ENCODE measurements at places on chromosomes 3 and 15.

- no peak for DNase-seq
Observed at GRCh38 chr3:63945558-63946096, 33.4 kb upstream of the SCAANT1 start.

DNA sequence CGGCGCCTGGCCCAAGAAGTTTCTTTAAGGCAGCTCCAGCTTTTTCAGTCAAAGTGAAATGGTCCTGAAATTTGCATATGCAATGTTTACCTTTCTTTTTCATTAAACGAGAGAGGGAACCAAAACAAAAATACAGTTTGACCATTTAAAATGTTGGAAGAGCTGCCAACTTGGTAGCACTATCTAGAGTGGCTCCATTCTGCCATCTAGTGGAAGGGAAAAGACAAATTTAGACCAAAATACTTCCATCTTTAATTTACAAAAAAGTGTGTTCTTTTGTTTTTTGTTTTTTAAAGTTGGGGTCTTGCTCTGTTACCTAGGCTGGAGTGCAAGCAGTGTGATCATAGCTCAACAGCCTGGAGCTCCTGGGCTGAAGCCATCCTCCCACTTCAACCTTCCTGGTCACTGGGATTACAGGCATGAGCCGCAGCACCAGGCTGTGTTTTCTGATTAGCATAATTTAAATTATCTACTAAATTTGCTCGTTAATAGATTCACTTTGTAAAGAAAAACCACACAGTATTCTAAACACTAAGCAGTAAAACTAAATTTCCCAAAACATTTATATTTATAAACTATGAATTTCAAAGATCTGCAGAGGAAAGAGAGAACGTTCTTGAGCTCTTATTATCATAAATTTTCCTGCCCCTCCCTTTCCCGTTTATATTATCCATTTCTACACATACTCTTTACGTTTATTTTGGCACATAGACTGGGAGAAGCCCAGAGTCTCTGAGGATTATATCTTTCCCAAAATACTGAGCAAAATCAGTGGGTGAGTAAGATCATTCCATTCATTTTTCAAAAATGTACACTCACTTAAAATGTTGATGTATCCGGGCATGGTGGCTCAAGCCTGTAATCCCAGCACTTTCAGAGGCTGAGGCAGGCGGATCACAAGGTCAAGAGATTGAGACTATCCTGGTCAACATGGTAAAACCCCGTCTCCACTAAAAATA lies 15.4 kb upstream of the RFC4 start:
- DNase-seq: no peak

DNA sequence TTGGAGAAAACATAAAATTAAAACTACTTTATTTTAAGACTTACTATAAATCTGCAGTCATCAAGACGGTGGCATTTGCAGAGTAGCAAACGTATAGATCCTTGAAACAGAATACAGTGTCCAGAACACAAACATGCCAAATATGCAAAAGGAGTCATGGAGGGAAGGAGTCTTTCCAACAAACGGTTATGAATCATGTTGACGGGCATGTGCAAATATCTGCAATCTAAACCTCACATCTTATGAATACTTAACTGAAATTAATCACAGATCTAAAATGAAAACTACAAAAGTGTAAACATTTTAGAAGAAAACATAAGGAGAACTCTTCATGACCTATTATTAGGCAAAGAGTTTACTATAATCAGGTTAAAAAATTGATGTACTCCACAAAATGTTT lies 69.4 kb downstream of the TFRC start:
- DNase-seq: no peak

DNA sequence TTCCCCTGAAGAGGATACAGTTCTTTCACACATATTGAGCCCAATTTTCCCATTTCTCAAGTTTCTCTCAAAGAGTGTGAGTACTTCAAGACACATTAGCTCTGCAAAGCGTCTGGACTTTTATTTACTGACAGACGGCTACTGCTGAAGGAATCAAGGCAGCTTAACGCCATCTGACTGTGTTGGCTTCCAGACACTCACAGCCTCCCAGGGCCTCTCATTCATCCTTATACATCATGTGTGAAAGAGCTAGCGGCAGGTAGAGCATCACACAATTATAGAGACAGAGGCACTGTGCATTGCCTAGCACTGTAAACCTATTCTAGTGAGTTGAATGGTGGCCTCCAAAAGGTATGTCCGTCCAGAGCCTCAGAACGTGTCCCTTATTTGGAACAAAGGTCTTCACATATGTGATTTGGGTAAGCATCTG lies 284.1 kb upstream of the STT3B start:
- DNase-seq: no peak

DNA sequence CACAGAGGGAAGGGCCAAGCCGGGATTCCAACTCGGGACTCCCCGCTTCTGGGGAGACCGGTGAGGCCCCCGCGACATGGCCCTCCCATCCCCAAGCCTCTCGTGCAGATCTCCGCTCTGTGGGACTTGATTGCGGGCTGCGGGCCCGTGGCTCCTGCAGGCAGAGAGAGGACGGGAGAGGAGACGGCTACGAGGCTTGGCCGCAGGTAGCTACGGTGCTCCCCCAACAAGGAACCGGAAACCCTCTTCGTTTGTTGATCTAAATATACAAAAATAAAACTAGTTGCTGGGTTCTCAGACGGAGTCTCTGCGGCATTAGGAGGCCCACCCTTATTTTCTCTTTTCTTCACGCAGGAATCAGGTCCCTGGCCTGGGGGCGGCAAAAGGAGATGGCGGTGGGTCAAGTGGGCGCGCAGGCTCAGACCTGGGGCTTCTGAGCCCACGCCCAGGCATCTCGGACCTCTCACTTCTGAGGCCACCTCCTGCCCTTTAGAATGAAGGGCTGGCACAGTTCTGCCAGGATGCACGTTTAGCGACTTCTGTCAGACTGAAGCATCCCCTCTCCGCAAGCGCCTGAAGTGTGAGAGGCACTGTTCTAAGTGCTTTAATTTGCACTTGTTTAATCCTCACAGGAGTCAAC lies 10.9 kb downstream of the GNB5 start:
- no peak for DNase-seq

- no peak for DNase-seq
Observed at GRCh38 chr15:74995182-74995778, at the start of gene SCAMP5. Gene SCAMP5, plus strand, starts transcription at chr15:74995563. Its CDS starts 16,277 bp downstream, at chr15:75011840.

- no peak for DNase-seq
Observed at GRCh38 chr15:99958426-99959097, 225.3 kb upstream of the LYSMD4 start.

DNA sequence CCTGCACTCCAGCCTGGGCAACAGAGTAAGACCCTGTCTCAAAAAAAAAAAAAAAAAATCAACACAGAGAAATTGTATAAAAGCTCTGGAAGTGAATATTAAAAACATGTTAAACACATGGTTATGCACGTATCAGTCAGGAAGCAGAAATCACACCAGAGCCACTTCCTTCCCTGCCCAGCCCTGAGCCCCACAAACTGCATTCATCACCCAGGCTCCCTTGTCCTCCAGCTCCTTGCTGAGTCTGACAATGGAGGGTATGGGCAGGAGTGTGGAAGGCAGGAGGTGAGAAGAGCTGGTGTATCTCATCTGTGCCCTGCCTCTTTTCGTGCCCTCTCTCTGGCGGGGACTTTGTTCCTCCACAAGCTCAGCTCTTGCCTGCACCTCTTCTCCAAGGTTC lies 12.1 kb upstream of the LOXL1 start:
- DNase-seq: no peak

DNA sequence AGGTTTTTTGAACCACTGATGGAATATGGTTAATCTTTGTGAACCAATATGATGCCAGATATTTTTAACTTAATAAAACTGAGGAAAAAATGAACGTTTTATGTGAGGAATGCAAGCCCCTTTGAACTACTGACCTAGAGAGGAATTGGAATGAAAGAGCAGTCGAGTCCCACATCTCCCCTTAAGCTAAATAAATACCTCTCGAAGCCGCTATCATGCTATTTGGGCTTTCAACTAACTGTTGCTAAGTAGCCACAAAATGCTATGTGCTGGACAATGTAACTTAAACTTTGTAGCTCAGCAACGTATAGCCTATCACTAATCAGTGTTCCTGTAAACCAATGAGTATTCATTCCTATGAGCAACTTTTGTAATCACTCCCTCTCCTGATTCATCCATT lies 1037.2 kb downstream of the SQOR start:
- no peak for DNase-seq

DNA sequence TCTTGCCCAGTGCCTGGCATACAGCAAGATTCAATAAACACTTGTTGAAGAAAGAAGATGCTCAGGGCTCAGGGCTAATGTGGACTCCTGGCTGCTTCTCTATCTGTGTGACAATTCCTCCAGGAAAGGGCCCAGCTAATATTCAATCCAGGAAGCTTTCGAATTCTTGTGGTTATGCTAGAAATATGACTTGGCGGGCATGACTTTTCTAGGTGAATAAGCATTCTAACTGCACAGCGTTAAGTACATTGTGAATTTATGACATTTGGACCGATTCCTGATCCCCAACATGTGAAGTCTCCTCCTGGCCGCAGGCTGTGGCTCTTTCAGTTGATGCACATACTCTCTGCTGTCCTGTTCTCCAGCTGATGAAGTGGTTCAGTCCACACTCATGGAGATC lies 117.0 kb downstream of the IMPG2 start:
- no peak for DNase-seq

GRCh38 chr3:32596282-32596908 lies 25.7 kb upstream of the DYNC1LI1 start:
- no peak for DNase-seq

GRCh38 chr3:174220775-174221554 lies 638.2 kb upstream of the NAALADL2 start:
- DNase-seq: no peak

DNA sequence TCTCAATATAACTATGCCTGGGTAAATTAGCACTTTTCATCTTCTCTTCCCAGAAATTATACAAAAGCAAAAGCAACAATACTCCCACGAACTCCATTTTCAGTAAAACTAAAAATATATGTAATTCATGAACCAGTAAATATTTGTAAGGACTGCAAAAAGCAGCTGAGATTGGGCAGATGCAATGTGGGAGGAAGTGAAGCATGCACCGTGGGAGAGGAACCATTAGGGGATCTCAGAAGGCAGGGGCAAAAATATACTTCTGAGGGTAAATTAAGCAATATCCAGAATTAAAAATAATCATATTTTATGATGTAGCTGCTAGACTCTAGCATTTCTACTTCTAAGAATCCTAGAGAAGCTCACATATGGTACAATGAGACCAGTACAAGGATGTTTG lies 20.2 kb downstream of the CFAP91 start:
- no peak for DNase-seq

GRCh38 chr3:43309372-43310305 lies 23.3 kb downstream of the SNRK start:
- no peak for DNase-seq

GRCh38 chr3:157098823-157099185 lies 61.1 kb downstream of the CCNL1 start:
- no peak for DNase-seq

DNA sequence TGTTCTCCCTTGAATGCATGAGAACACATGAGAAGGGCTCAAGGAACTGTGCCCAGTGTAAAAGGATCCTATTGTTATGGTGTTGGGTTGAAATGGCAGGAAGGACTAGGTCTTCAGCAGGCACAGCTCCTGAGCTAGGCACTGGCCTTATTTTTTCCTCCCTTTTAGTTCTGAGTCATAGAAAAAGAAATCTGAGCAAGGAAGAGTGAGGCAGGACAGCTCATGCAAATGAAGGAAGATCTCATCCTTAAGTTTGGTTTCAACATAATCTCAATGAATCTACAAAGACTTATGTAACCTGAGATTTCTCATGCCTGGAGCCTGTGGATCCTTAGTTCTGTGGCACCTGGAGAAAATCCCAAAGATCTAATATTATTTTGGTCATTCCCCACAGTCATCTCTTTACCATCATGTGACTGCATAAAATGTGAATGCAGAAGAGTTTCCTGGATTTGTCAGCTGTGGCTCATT lies 188.6 kb upstream of the TBL1XR1 start:
- DNase-seq: no peak

DNA sequence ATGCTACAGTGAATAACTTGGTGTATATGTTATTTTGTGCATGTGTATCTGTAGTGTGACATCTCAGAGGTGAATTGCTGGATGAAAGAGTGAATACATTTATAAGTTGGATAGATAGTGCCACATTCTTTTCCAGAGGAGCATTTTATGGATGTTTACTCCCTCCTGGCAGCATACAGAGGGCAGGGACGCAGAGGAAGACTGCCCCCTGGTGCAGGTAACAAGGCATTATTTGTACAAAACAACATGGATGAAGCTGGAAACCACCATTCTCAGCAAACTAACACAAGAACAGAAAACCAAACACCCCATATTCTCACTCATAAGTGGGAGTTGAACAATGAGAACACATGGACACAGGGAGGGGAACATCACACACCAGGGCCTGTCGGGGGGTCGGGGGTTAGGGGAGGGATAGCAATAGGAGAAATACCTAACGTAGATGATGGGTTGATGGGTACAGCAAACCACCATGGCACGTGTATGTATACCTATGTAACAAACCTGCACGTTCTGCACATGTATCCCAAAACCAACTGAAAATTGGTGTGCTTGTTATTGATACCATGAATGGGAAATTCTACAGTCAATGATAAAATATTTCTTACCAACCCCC lies 57.9 kb upstream of the CTXND1 start:
- no peak for DNase-seq

DNA sequence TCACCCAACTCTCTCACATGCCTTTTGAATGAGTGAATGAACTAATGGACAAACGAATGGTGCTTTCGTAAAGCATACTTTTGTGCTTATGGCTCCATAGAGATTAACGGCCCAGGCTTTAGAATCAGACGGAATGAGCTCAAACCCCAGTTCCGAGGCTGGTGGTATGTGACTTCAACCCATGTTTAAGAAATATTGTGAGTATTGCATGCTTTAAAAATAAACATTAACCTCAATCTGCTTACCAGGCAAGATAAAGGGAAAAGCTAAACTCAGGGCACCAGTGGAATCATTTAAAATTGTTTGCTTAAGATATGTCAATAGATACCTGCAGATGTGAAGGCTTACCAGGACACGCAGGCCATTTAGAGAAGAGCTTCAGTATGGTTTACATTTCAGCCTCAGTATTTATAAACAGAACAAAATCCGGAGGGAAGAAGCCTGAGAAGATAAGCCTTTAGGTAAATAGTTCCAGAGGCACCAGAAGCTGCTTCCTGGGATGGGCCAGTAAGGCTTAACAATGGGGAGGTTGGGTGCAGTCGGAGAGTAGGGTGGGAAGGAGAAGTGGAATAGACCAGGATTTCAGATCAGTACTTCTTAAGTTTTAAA lies 186.4 kb downstream of the ADAMTS9 start:
- DNase-seq: no peak

DNA sequence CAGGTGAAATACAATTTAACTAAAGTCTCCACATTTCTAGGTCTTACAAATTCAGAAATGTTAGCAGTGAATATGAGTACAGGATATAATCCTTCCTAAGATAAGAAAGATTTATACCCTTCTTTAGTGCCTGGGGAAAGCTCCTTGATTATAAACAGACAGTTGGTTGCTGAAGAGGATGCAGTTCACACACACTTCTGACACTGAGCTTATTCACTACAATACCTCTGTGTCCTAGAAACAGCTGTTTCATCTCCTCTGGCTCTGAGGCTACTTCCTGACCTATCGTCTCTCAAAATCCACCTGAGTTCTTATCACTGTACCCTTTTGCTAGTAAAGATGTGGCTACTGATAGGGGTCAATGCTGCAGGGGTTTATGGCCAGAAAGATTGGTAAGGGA lies 57.1 kb downstream of the TP63 start:
- DNase-seq: no peak

GRCh38 chr15:46703020-46703861 lies 1014.1 kb upstream of the SEMA6D start:
- no peak for DNase-seq

GRCh38 chr15:78394026-78394425 lies 44.0 kb upstream of the IREB2 start:
- DNase-seq: no peak
